ENCODE measurements at places on chromosomes 4 and X.

GRCh38 chrX:153643431-153644351 is 3.3 kb upstream of the DUSP9 start:
- DNase-seq: no peak
- H3K27ac ChIP-seq: no peak overlapping the region
- no peaks in the 10 kb centered on the region for H3K36me3 ChIP-seq

- H3K36me3 ChIP-seq: no peaks in the 10 kb centered on the region
- no peak overlapping the region for H3K4me3 ChIP-seq
- DNase-seq: no peak
- H3K27ac ChIP-seq: no peak overlapping the region
Observed at GRCh38 chrX:861921-862320, 231.3 kb downstream of the SHOX start.

GRCh38 chr4:101941816-101942358 is 151.4 kb downstream of the BANK1 start:
- H3K27me3 ChIP-seq: no peaks in the 10 kb centered on the region
- no peak for DNase-seq
- H3K27ac ChIP-seq: no peak overlapping the region
- H3K36me3 ChIP-seq: no peaks in the 10 kb centered on the region
- H3K4me3 ChIP-seq: no peak overlapping the region

GRCh38 chr4:8599091-8599460 is 6.5 kb downstream of the CPZ start:
- H3K4me3 ChIP-seq: no peak overlapping the region
- DNase-seq: no peak
- H3K4me1 ChIP-seq: no peaks in the 10 kb centered on the region
- no peaks in the 10 kb centered on the region for H3K36me3 ChIP-seq
- no peak overlapping the region for H3K27ac ChIP-seq

- H3K4me3 ChIP-seq: no peak overlapping the region
- no peak overlapping the region for H3K27ac ChIP-seq
- H3K27me3 ChIP-seq: no peaks in the 10 kb centered on the region
- no peaks in the 10 kb centered on the region for H3K4me1 ChIP-seq
- no peaks in the 10 kb centered on the region for H3K36me3 ChIP-seq
- DNase-seq: no peak
Observed at GRCh38 chr4:112370466-112370865, 73.3 kb downstream of the ALPK1 start.

DNA sequence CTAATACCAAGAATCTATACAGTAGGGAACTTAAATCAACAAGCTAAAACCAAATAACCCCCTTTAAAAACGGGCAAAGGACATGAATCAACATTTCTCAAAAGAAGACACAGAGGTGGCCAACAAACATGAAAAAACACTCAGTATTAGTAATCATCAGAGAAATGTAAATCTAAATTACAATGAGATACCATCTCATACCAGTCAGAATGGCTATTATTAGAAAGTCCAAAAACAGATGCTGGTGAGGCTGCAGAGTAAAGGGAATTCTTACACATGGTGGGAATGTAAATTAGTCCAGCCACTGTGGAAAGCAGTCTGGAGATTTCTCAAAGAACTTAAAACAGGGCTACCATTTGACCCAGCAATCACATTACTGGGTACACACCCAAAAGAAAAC is 167.8 kb downstream of the PACRGL start:
- H3K4me3 ChIP-seq: no peak overlapping the region
- no peaks in the 10 kb centered on the region for H3K27me3 ChIP-seq
- no peak overlapping the region for H3K27ac ChIP-seq
- no peak for DNase-seq
- H3K36me3 ChIP-seq: no peaks in the 10 kb centered on the region
- H3K4me1 ChIP-seq: no peaks in the 10 kb centered on the region

DNA sequence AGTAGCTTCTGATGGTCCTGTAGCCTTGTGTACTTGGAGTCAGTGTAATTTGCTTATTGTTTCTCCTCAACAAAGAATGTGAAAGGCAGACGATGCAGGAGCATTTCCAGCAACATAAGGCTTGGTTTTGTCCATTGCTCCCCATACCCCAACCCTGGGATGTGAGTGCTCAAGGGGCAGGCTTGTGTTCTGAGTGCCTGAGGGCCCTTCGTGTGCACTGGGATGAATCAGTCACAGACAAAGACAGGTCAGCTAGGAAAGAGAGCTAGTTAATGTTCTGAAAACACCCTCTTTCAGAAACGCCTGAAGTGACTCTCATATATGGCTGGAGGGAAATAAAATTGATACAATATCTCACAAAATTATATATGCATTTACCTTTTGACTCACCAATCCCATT is 59.1 kb downstream of the PRPS1 start:
- H3K4me3 ChIP-seq: no peak overlapping the region
- no peaks in the 10 kb centered on the region for H3K36me3 ChIP-seq
- no peak overlapping the region for H3K27ac ChIP-seq

DNA sequence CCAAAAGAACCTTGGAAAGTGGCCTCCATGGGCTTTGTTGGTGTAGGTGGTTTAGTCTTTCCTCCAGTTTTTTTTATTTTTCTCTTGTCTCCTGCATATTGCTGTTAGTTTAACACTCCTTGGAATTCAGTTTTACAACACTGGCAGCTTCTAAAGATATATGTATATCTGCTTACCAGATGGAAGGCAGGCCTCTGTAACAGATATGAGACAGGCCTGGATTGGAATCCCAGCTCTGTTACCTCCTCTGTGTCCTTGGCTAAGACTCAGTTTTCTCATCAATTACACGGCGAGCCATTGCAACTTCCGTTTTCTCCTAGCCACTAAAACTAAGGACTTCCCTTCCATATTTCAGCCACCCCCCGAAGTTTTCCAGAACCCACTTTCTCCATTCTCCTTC is 133.4 kb upstream of the SMAD1 start:
- DNase-seq: no peak

GRCh38 chr4:152265149-152265621 is 270.7 kb downstream of the FBXW7 start:
- no peak for DNase-seq
- no peak overlapping the region for H3K4me3 ChIP-seq
- H3K27ac ChIP-seq: no peak overlapping the region
- no peaks in the 10 kb centered on the region for H3K36me3 ChIP-seq

DNA sequence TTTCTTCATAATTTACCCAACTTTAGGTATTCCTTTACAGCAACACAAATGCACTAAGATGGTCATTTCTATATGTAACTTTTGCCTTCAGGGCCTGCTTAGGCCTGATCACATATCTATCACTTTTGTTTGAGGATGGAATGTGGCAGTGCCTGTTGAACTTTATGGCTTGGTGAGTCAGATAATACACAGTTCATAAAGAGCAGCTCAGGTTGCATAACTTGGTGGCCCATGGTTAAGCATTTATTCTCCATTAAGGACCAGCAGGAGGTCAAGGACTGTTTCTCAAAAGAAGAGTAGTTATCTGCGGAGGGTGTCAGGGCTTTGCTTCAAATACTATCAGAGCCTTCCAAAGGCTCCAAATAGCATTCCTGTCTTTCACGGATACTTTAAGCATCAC is 124.1 kb upstream of the PDHA2 start:
- no peak overlapping the region for H3K27ac ChIP-seq
- no peaks in the 10 kb centered on the region for H3K27me3 ChIP-seq
- no peak for DNase-seq
- H3K4me3 ChIP-seq: no peak overlapping the region
- H3K36me3 ChIP-seq: no peaks in the 10 kb centered on the region
- no peaks in the 10 kb centered on the region for H3K4me1 ChIP-seq

- no peaks in the 10 kb centered on the region for H3K36me3 ChIP-seq
- no peak overlapping the region for H3K4me3 ChIP-seq
- no peaks in the 10 kb centered on the region for H3K27me3 ChIP-seq
- no peak for DNase-seq
- H3K4me1 ChIP-seq: no peaks in the 10 kb centered on the region
- H3K27ac ChIP-seq: no peak overlapping the region
Observed at GRCh38 chr4:141668200-141668910, 32.0 kb downstream of the IL15 start.

DNA sequence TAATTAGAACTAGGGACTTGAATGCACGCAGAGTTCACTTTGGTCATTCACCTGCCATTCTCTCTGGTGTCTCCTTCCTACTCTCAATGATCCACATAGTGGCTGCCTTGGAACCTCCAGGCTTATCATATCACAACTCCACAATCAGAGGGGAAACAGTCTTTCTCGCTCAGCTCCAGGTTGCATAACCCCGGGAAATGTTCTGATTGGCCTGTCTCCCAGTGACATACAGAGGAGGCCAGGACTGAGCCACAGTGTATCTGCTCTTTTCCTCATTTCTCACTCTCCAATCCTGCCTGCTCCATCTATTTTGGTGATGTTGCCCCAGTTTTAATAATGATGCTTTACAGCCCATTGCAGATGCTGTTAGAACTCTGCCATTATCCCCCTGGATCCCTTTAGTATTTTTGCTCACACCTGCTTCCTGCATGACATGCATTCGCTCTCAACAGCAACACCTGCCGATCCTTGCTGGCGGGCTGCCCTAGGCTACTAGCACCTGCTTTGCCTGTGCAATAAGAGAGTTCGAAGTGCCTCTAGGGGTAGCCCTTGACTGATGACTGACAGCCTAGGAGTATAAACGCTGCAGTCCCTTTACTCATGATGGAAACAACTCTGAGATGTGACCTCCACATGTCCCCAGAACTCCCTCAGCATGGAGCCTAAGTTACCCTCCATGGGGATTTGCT is 211.3 kb upstream of the RPS6KA3 start:
- no peak overlapping the region for H3K27ac ChIP-seq
- no peaks in the 10 kb centered on the region for H3K36me3 ChIP-seq
- H3K4me3 ChIP-seq: no peak overlapping the region
- DNase-seq: no peak

GRCh38 chrX:20382518-20383297 is 116.0 kb upstream of the RPS6KA3 start:
- no peaks in the 10 kb centered on the region for H3K36me3 ChIP-seq
- no peak for DNase-seq
- peaks cover 6% of the 10 kb centered on the region for H3K4me1 ChIP-seq
- H3K27me3 ChIP-seq: no peaks in the 10 kb centered on the region

DNA sequence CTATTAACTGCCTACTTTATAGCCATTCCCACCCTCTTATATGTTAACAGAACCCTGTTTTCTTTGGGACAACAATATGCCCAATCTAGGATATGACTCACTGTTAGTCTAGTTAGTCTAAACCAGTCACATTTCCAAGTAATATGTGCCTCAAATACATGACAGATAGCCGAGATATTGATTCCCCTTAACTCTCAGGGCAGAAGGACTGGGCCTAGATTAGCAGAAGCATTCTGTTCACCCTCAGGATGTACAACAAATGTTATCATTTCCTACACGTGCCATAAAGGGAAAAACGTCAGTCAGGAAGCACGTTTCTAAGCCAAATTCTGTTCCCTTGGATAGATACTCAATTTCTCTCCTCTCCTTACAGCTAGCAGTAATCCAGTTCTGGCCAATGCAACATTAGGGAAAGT is 114.1 kb downstream of the SLC10A7 start:
- no peak overlapping the region for H3K4me3 ChIP-seq
- no peak for DNase-seq
- H3K27me3 ChIP-seq: no peaks in the 10 kb centered on the region
- H3K36me3 ChIP-seq: no peaks in the 10 kb centered on the region
- no peak overlapping the region for H3K27ac ChIP-seq

- no peaks in the 10 kb centered on the region for H3K4me1 ChIP-seq
- peaks cover 29% of the 10 kb centered on the region for H3K36me3 ChIP-seq
- no peaks in the 10 kb centered on the region for H3K27me3 ChIP-seq
Observed at GRCh38 chrX:3653111-3653510, 60.3 kb downstream of the PRKX start.

DNA sequence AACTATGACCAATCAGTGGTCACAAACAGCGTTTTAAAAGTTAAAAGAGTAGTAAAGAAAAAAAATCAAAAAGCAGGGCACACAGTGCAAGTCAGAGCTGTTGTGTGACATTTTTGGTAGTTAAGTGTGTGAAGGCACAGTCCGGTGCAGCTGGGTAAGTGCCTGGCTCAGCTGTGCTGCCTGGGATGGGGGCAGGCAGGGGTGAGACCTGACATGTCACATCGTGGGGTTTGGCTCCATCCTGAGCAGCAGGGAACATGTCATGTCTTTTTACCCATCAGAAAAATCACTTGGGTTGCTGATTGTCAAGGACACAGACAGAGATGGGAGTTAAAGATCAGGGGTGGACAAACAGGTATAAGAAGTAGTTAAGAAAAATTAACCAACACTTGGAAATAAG is 125.1 kb downstream of the NSUN7 start:
- no peak for DNase-seq
- no peak overlapping the region for H3K4me3 ChIP-seq
- H3K27me3 ChIP-seq: peaks cover 5% of the 10 kb centered on the region
- no peaks in the 10 kb centered on the region for H3K4me1 ChIP-seq

DNA sequence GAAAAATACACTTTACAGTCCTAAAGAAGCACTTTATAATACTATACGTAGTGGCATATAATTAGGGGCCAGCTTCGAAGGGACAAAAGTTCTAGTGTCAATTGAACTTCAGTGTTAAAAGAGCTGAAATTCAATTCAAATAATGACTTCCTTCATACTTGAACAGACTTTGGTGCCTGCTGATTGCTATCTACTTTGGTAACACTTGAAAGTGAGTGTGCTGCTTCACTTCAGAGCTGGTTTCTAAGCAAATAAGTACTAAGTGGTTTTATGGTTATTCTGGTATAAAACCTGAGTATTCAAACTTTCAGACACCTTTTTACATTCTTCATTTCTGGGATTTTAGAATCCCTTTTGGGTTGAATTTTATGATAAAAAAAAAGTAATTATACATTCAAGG is 107.0 kb downstream of the SLC4A4 start:
- H3K27ac ChIP-seq: no peak overlapping the region
- H3K36me3 ChIP-seq: no peaks in the 10 kb centered on the region
- no peak for DNase-seq
- H3K27me3 ChIP-seq: no peaks in the 10 kb centered on the region
- no peaks in the 10 kb centered on the region for H3K4me1 ChIP-seq

DNA sequence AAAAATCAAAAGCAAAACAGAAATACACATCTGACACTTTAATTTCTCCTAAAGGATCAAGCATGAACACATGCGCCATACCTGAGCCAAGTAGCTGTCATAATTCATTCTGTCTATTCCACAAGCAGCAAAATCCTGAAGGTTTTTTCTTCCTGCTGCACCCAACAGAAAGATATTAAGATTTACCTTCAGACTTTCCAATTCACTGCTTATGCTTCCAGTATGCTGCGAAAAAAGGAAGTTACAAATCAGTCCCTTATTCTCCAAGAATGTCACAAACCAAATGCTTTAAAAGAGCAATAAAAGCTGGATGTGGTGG is 29.2 kb upstream of the FGFBP2 start:
- H3K4me3 ChIP-seq: no peak overlapping the region
- no peak for DNase-seq
- no peak overlapping the region for H3K27ac ChIP-seq
- no peaks in the 10 kb centered on the region for H3K36me3 ChIP-seq
- peaks cover 2% of the 10 kb centered on the region for H3K27me3 ChIP-seq
- H3K4me1 ChIP-seq: no peaks in the 10 kb centered on the region

GRCh38 chr4:102356562-102357202 is 11.4 kb upstream of the SLC39A8 start:
- no peaks in the 10 kb centered on the region for H3K36me3 ChIP-seq
- no peaks in the 10 kb centered on the region for H3K4me1 ChIP-seq
- no peak overlapping the region for H3K27ac ChIP-seq
- no peak for DNase-seq
